ENCODE measurements at places on chromosomes 5 and 9.
A peak's percentile ranks its signal among the peaks of the same experiment; 100 is the strongest.

DNA sequence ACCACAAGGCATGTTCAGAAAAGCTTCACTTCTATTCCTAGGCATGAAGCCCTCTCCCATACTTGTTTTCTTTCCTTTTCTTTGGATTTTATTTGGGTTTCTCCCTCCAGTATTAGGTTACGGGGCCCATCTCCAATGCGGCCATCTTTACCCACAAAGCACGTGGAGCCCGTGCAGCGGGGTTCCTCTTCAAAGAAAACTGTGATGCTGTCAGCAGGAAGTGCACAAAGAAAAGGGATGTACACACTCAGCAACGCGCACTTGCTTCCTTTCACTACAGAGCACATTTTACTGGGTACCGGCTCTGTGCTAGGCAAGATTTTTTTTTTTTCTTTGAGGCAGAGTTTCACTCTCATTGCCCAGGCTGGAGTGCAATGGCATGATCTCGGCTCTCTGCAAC, 106.6 kb downstream of the COL23A1 start:
- DNase-seq: no peak

DNA sequence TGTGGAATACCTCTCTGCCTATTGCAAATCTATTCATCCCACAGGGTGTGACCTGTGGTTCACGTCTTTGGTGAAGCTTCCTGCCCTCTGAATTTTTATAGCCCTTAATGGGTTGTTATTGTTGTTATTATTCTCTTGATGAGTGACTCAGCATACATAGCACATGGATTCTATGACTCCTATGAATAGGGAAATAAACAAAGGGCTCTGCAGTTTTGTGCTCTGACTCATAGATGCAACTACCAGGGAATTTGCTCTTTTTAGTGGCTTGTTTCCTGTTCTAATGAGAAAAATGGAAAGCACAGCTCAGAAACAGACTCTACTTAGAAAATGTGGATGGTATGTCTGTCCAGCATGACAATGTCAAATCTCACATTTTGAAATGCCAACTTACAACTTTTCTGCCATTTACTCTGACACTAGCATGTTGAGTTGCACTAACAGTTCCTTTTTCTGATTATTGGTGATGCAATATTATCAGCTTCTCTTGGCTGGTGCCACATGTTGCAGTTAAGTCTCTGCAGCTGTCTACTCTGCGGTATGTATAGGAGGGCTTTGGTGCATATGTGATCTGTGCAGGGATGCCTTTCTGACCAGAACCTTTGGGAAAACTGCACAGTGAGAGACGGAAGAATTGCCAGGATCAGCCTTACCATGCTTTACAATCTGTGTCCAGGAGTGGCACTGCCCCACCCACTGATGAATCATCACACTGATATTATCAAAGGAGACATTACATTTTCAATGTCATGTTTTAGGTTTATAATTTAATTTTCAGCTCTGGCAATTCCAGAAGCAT, 996.4 kb upstream of the WWC1 start:
- peak; percentile 75 for DNase-seq

GRCh38 chr9:128072144-128073021, 4.4 kb downstream of the SLC25A25 start:
- peak; percentile 35 for DNase-seq

DNA sequence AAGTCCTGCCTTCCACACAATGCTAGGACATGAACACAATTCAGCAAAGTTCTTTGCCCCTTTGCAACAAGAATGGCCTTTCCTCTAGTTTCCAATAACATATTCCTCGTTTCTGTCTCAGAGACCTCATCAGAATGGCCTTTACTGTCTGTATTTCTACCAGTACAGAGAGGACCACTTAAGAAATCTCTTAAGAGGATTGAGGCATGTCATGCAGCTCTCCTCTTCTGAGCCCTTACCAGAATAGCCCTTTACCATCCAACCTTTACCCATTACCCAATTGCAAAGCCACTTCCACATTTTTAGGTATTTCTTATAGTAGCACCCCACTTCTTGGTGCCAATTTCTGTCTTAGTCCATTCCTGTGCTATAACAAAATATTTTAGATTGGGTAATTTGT, 20.3 kb downstream of the TNPO1 start:
- no peak for DNase-seq

Data from ELR (cell line).